ENCODE measurements at places on chromosomes 2 and 18. TPM values are rescaled to one million over a fixed set of nuclear protein-coding genes. Genes with fewer than 3 reads are reported as not detected.

Gene SETBP1
- 38.9 TPM for total RNA-seq

DNA sequence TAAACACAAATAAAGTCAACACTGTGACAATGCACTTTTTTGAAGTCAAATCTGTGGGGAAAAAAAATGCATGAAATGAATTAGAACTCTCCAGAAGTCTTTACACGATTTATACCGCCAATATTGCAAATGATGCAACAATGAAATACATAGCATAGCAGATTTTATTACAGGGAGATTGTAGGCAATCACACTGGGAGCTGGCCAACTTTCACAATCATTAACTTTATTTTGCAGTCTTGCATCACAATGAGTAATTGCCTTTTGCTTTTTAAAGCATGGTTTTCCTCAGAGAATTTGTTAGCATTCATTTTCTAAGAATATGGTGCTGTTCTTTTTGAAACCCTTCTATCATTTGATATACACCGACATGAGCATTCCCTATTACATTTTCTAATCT lies 366.4 kb upstream of the FSIP2 start:
- no peak for DNase-seq

DNA sequence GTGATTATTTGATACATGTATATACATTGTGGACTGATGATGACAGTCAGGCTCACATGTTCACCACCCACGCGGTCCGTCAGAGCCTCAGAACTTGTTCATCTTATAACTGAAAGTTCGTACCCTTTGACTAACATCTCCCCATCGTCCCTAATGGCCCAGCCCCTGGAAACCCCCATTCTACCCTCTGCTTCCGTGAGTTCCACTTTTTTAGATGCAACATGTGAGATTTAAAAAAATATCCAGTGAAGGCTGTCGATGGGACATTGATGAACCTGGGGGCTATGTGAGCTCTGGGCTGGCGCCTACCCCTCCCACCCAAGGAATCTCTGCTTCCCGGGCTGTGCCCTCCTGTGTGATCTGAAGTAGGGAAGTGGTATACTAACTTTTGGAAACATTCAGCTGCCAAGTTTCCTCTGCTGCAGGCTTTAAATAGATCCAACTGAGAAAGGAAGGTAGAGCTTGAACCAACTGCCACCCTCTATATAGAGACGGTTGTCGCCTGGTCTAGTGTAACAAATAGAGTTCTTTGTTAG lies 163.8 kb downstream of the FAM210A start:
- no peak for DNase-seq

Gene CFAP210
- 1.0 TPM for total RNA-seq

GRCh38 chr2:190190507-190191162 lies 128.1 kb upstream of the MSTN start:
- no peak for DNase-seq

Gene TBR1
- total RNA-seq: 0.09 TPM

DNA sequence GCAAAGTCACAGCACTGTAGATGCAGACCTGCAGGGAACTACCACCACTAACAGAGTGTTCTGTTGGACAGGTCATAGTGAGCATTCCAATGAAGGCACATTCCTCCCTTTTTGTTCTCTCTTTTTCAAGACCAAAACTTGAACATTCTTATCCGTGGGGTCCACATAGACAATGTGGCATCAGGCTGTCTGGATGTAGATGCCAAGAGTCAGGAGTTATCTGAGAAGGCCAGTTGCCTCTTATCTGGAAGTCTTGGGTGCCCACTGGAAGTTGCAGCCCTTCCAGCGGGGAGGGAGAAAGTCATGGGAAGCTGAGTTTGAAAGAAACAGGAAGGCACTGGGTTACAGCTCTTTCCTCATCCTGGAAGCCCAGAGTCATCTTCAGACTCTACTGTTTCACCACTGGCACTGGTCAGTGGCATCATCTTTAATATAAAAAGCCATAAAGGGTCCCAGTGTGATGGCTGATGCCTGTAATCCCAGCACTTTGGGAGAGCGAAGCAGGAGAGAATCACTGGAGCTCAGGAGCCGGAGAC lies 61.4 kb downstream of the FAM161A start:
- DNase-seq: no peak

Gene POTEJ
- total RNA-seq: not detected

GRCh38 chr2:69177785-69178636 lies 165.0 kb downstream of the ANTXR1 start:
- peak; percentile 21 for DNase-seq

DNA sequence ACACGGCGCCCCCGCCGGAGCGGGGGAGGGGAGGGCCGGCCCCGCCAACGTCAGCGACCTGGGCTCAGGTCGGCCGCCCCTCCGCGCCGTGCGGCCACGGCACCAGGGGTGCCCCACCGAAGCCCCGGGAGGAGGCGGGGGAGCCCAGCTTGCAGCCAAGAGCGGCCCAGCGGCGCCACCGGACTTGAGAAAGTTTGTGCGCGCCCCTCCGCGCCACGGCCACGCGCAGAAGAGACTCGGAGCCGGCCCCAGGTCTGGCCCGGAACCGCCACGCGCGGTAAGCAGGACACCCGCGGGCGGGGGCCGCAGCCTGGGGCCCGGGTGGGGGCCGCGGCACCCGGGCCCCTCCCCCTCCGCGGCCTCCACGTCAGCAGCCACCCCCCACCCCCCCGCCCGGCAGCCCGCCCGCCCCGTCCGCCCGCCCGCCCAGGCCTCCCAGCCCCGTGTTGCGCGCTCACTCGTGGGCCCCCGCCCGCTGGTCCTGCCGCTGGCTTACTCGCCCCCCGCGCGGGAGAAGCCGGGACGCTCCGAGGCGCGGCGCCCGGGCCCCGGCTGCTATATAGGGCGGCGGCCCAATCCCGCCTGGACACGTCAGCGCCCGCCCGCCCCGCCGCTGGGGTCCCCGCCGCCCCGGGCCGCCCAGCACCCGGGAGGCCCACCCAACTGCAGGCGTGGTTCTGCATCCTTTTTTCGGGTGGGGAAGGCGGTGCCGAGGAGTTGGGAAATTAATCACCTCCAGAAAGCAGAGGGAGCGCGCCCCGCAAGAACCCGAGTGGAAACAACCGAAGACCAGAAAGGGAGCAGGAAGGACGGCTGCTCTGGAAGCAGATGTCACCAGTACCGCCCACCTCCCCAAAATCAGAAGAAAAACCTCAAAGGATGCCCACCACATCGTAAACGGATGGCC lies 42.9 kb downstream of the HDLBP start:
- DNase-seq: peak; percentile 24

GRCh38 chr2:224429441-224429810 lies 27.5 kb upstream of the FAM124B start:
- DNase-seq: no peak

Gene AOX1
- 2.8 TPM for total RNA-seq

DNA sequence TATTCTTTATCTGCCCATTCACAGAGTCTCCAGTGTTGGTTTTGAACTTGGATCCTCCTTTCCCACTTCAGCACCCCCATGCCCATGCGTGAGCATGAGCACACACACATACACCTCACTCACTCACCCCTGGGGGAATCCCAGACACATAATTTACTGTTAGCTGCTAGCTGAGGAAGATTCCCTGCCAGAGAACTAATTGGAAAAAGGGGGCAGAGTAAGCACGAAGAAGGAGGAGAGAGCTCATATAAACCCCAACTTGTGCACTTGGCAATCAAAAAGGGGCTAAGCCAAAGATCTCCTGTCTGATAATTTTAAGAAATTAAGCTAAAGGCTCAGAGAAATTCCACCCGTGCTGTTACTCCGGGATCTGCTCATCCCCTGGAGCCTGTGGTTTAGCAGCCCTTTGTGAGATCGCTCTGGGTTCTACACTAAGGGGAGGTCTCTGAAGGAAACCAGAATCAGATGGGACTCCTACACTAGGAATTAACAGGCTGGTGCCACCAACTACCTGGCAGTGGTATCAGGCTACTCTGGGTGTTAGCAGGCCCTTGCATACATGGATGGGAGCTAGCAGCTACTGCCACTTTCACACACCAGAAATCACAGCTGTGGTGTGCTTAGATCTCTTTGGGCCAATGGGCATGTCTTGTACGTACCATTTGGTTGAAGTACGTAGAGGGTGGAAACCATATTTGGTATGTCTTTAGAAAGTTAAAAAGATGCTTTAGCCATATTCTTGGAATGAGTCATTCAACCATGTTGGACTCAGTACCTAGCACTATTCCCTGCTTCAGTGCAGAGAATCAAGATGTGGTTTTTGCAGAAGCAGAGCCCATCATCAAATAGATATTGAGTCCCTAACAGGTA lies 95.6 kb upstream of the SLC14A2 start:
- no peak for DNase-seq

- DNase-seq: no peak
Measured at GRCh38 chr2:224401641-224402342, at the start of gene FAM124B. Gene FAM124B, minus strand, starts transcription at chr2:224402107. Its CDS starts 339 bp downstream, at chr2:224401768.

DNA sequence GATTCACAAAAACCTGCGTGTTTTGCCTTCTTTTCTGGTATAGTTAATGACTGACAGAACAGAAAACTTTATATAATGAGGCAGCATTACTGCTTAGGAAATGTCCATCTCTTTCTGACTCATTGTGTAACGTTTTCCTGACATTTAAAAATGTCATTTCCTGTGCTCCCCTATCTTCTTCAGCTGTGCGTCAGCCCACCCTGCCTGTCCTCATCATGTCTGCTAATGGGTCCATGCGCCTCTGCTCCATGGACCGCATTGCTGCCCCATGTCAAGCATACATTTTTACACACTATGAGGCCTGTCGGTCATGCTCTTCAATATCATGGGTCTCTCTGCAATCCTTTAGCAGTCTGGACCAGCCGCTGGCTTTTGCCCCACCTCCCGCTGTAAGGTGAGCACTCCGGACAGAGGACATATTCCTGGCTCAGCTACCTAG lies 234.3 kb downstream of the CDCA7 start:
- DNase-seq: no peak

Gene METTL8
- 27.7 TPM for total RNA-seq

Gene ANKRD30B
- total RNA-seq: not detected

DNA sequence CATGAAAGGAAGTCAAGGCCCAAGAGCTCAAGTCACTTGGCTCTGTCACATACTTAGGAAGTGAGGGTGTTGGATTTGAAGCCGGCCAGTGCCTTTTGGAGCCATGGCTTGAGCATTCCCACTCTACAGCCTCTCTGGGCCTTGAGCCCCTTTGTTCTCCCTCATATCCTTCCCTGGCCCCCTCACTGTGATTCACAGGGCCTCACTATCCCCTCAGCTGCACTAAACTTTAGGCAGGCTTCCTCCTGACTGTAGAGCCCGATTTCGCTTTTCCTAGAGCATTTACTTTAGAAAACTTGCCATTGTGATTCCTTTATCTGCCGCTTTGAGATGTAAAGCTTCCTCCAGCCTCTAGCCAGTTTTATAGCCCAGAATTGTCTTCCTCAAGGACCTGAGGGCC lies 107.6 kb downstream of the FBXO15 start:
- DNase-seq: no peak

DNA sequence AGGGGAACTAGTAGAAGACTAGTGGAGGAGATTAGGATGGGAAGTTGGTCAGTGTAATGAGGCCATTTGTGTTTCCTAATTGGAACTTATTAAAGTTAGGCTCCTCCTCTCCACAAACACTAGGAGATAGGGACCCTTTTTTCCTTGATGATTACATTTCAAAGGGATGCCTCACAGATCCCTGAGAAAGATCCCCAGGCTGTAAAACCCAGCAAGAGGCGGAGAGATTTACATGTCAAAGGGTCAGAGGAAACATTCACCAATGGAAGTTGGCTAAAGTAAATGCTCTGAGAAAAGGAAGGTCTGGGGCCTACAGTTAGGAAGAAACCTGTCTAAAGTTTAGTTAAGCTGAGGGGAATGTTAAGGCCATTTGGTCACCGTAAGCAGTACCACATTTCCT lies 1.4 kb upstream of the CCDC85A start:
- DNase-seq: no peak

DNA sequence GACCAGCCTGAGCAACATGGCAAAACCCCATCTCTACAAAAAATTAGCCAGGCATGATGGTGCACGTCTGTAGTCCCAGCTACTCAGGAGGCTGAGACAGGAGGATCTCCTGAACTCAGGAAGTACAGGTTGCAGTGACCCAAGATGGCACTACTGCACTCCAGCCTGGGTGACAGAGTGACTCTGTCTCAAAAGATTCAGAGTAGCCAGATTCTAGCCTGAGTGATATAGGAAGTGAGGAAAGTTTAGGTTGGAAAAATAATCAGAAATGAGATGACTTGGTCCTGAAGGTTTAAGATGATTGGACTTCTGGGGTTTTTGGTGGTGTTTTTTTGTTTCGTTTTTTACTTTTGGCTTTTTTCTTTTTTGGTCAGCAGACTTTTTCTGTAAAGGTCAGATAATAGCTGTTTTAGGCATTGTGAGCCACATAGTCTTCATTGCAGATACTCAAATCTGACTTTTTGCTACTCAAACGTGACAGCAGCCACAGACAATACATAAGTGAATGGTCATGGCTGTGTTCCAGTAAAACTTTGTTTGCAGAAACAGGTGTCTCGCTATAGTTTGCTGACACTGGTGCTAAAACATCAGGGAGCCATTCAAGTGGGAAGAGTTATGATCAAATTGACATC lies 104.1 kb upstream of the UBXN4 start:
- no peak for DNase-seq

Gene ACTG2
- not detected for total RNA-seq

DNA sequence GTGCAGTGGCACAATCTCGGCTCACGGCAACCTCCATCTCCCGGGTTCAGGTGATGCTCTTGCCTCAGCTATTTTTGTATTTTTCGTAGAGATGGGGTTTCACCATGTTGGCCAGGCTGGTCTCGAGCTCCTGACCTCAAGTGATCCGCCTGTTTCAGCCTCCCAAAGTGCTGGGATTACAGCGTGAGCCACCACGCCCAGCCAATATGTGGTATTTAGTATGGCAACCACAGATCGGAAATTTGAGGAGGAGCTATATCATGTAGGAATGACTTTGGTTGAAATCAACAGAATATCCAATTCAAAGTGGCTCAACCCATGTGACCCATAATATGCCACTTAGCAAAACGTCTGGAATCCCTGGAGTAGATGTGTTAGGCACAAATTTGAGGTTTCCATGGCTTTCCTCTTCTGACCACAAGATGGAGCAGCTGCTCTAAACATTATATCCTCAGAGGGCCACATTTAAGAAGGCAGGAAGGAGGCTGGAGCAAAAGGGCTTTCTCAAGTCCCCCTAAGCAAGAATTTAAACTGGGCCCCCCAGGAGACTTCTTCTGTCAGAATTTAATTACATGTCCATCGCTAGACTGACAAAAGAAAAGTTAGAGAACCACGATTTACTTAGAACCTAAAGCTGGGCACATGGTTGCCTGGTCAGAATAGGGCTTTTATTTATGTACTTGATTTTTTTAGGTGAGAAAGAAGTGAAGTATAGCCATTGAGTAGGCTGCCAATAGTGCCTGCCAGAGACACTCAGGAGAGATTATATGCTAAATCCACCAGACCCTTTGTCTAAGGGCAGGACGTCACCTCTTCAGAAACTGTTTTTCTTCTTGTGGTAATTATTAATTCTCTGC lies 49.6 kb upstream of the ITSN2 start:
- DNase-seq: peak; percentile 44

Gene MYO5B
- 0.25 TPM for total RNA-seq

DNA sequence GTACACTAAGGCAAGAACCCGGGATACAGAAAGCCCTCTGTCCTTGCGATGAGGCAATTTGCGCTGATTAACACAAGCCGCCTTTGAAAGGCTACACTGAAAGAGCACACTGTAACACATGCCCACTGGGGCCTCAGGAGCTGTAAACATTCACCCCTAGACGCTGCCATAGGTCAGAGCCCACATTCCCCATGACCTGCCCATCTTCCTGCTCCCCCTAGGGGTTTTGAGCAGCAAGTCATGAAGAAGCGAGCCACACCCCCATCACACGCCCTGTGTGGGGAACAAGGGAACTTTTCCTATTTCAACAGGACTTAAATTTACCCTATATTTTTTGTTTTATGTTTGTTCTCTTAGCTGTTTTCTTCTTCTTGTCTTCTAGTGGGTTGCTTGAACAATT lies 47.8 kb upstream of the SLC4A10 start:
- DNase-seq: no peak
